ENCODE measurements at places on chromosomes 1 and 21.

- no peak for DNase-seq
These were observed 52.2 kb downstream of the PLA2G4A start for GRCh38 chr1:186880982-186881381.

GRCh38 chr1:192225703-192226102 lies 67.4 kb downstream of the RGS18 start:
- no peak for DNase-seq

GRCh38 chr1:154970631-154971340 lies at the start of gene SHC1:
SHC1 (minus strand) TSS chr1:154970747; CDS start chr1:154970526, 221 bp downstream.
- DNase-seq = no peak

- no peak for DNase-seq
These were observed 21.2 kb downstream of the CTNNBIP1 start for GRCh38 chr1:9888886-9889285.

DNA sequence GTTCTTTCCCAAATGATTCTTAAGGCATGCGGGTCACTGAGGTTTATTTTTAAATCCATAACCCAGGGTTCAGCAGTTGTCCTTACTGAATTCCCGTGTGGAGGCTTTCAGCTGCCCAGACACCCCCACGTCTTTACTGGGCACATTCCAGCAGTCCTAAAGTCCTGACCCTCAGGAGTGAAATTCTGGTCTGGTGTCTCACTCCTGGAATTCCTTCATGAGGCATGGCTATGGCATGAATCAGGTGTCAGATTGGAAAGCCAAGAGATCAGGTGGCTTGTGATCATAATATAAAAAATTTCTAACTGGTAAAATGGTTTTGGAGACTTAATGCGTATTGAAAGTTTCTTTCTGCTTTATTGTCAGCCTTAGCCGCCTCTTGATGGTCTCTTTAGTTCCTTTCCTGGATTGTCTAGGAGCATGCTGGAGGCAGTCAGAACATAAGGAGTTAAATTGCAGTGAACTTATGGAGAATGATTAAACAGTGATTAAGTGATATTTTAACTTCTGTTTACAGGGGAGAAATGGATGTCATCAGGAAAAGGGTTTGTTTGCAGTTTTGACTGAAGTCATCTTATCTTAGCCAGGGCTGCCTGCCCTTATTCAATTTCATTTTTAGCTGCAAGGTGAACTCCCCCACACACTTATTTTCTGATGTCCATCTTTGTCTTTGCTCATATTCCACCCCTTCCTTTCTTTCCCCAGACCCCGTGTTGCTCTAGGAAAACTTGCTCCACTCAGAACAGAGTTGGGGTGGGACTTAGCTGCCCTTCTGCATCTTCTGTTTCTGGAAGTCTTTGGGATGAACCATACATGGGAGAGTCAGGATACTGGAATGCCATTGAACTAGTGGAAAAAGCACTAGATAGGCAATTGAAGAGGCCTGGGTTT lies 25.7 kb upstream of the MACF1 start:
- DNase-seq = no peak

GRCh38 chr1:7447093-7447492 lies 324.0 kb upstream of the VAMP3 start:
- DNase-seq = no peak

GRCh38 chr1:17586172-17586964 lies 46.9 kb downstream of the ARHGEF10L start:
- DNase-seq = no peak

DNA sequence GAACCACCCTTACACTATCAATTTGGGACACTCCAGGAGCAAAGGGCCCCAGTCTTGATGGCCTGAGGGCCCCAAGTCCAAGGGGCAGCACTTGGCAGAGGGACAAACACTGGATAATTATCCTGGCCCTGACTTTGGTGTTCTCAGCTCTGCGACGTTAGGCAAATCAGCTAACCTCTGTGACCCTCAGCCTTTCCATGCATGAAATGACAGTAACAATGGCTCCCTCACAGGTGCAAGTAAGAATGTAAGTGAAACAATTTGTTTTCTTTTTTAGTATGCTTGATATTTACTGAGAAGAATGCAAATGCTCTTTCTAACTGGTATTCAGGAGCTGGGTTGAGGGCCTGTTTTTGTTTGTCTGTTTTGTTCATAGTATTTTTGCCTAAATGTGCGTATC lies 61.6 kb upstream of the PRDX6 start:
- DNase-seq = no peak

GRCh38 chr1:204705493-204705811 lies 19.9 kb upstream of the LRRN2 start:
- DNase-seq = no peak

All from CD8-positive, alpha-beta T cell (primary cell).